Fibroblast of villous mesenchyme (primary cell): ENCODE measurements at places on chromosomes 7 and 10. TPM values are rescaled to one million over a fixed set of nuclear protein-coding genes. Genes with fewer than 3 reads are reported as not detected.

PHTF2 gene
- total RNA-seq: 81.2 and 119 TPM in 2 replicates

AGR3 gene
- total RNA-seq: not detected in 2 replicates

CFAP43 gene
- total RNA-seq: under 0.01 TPM in 1 of 2 replicates, not detected in the other

TRPV6 gene
- total RNA-seq: not detected in 2 replicates

ADRB1 gene
- not detected in 2 replicates for total RNA-seq

NANOS1 gene
- total RNA-seq: 1.9 and 6.0 TPM in 2 replicates

ADAM22 gene
- 0.64 and 1.3 TPM in 2 replicates for total RNA-seq

PRSS37 gene
- not detected in 2 replicates for total RNA-seq

SAMD9L gene
- total RNA-seq: 18.0 and 40.6 TPM in 2 replicates

VSTM4 gene
- 4.7 and 6.4 TPM in 2 replicates for total RNA-seq

CFAP70 gene
- total RNA-seq: 0.32 and 0.43 TPM in 2 replicates

CYP2C8 gene
- not detected in 2 replicates for total RNA-seq

CPN1 gene
- total RNA-seq: not detected in 2 replicates

OR2A42 gene
- under 0.01 TPM in 2 replicates for total RNA-seq

CDC123 gene
- total RNA-seq: 124 and 143 TPM in 2 replicates

CPXM2 gene
- 0.32 TPM in 1 of 2 replicates, not detected in the other for total RNA-seq

OIT3 gene
- under 0.01 TPM in 1 of 2 replicates, not detected in the other for total RNA-seq

PRSS2 gene
- total RNA-seq: not detected in 2 replicates

AKR1C8 gene
- total RNA-seq: not detected in 2 replicates

ZNF804B gene
- total RNA-seq: under 0.01 TPM in 1 of 2 replicates, not detected in the other

SYPL1 gene
- total RNA-seq: 34.8 and 55.3 TPM in 2 replicates

FAS gene
- total RNA-seq: 49.0 and 95.9 TPM in 2 replicates

NKX1-2 gene
- not detected in 2 replicates for total RNA-seq

FIS1 gene
- 123 and 134 TPM in 2 replicates for total RNA-seq

LRRC61 gene
- total RNA-seq: 6.8 and 13.0 TPM in 2 replicates

RHOBTB1 gene
- 26.8 and 42.2 TPM in 2 replicates for total RNA-seq

AQP1 gene
- total RNA-seq: 11.9 and 25.0 TPM in 2 replicates

EBF3 gene
- 0.32 and 6.0 TPM in 2 replicates for total RNA-seq

FAM25A gene
- not detected in 2 replicates for total RNA-seq

LRMDA gene
- total RNA-seq: under 0.01 and 0.64 TPM in 2 replicates

UTF1 gene
- total RNA-seq: not detected in 2 replicates

SPDYE18 gene
- total RNA-seq: not detected in 2 replicates

SORBS1 gene
- total RNA-seq: 8.2 and 13.2 TPM in 2 replicates

CXCL12 gene
- 67.4 and 69.9 TPM in 2 replicates for total RNA-seq

PILRA gene
- 0.43 TPM in 1 of 2 replicates, not detected in the other for total RNA-seq

CRYGN gene
- total RNA-seq: under 0.01 TPM in 1 of 2 replicates, not detected in the other

CYP17A1 gene
- not detected in 2 replicates for total RNA-seq

GIMAP4 gene
- not detected in 2 replicates for total RNA-seq

GTF2I gene
- 166 and 193 TPM in 2 replicates for total RNA-seq

ARID5B gene
- total RNA-seq: 126 and 162 TPM in 2 replicates

AASS gene
- total RNA-seq: 36.4 and 63.0 TPM in 2 replicates

EFCAB10 gene
- under 0.01 TPM in 1 of 2 replicates, not detected in the other for total RNA-seq

GIMAP5 gene
- not detected in 2 replicates for total RNA-seq

IGFBP1 gene
- total RNA-seq: under 0.01 TPM in 1 of 2 replicates, not detected in the other

C7orf57 gene
- total RNA-seq: under 0.01 and 0.43 TPM in 2 replicates

GAD2 gene
- not detected in 2 replicates for total RNA-seq

HSPB1 gene
- 77.7 and 130 TPM in 2 replicates for total RNA-seq

ITGA8 gene
- 1.3 and 3.2 TPM in 2 replicates for total RNA-seq

ERVW-1 gene
- total RNA-seq: not detected in 2 replicates

SPDYE8 gene
- total RNA-seq: not detected in 2 replicates

LIPM gene
- total RNA-seq: not detected in 2 replicates

PBLD gene
- 7.1 and 9.1 TPM in 2 replicates for total RNA-seq
